Neural crest cell (in vitro differentiated cells): ENCODE measurements at places on chromosomes 5 and 9. TPM values are rescaled to one million over a fixed set of nuclear protein-coding genes. Genes with fewer than 3 reads are reported as not detected.

DNA sequence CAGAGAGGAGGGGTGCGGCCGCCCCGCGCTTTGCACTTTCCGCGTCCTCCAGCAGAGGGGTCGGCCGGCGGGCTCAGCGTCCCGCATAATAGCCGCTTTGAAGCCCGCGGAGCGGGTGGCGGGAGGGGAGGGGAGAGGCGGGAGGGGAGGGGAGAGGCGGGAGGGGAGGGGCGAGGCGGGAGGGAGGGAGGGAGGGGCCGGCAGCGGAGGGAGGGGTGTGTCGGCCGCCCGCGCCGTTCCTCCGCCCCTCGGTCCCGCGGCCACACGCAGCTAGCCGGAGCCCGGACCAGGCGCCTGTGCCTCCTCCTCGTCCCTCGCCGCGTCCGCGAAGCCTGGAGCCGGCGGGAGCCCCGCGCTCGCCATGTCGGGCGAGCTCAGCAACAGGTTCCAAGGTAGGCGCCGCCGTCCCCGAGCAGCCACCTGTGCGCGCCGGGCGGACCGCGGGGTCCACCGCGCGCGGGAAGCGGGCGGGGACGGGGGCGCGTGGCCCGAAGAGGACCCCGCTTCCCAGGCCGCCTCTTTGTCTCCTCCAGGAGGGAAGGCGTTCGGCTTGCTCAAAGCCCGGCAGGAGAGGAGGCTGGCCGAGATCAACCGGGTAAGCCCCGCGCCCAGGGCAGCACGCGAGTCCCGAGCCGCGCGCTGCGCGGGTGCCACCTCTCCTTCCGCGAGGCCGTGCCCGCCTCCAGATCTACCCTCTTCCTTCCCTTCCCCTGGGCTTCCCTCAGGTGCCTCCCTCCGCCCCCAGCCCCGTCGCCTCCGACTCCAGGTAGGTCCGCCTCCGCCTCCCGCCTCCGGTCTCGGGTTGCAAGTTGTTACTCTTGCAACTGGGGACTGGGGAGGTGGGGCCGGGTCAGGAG is at the start of gene AIF1L:
AIF1L (plus strand) TSS at position 263 of the 857 bp plus-strand sequence; CDS start at position 362, 99 bp downstream.
- DNase-seq = peak; percentile 81

DNA sequence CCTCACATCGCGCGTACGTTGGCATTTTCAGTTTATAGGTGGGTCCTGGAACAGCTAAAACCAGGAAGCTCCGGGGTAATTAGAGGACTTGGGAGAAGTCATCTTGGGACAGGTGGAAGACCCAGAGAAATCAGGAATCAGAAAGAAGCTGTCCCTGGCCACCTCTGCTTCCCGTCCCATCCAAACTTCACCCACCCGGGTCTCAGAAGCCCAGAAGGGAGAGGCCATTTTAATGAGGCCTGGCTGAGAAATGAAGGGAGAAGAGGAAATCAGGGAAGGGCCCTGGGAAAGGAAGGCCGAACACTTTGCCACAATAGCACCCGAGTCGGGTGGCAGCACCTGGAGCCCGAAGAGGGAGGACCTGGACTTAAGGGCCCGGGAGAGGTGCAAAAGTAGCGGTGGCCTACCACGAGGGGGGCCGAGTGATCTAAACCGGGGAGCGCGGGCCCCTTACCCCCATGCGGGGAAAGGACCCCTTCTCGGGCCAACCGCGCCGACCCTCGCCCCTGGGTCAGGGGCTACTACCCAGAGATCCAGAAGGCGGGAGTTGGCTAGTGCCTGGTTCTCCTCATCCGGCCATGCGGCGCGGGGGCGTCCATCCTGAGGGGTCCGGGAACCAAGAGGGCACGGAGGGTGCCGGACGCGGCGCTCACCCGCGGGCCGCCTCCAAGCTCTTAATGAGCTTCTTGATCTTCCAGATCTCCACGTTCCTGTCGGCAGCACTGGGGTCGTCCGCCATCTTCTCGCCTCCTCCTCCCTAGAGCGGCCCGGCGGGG is 668 bp downstream of the ETF1 start:
- DNase-seq = no peak

Gene IL33
- total RNA-seq = not detected in 2 replicates

Gene ANKRD34B
- total RNA-seq = 0.05 TPM in 1 of 2 replicates, not detected in the other

Gene SPATA31E1
- 0.16 and 0.21 TPM in 2 replicates for total RNA-seq

- no peak for DNase-seq
Measured at GRCh38 chr5:149561848-149562247, 10.6 kb upstream of the CSNK1A1 start.

DNA sequence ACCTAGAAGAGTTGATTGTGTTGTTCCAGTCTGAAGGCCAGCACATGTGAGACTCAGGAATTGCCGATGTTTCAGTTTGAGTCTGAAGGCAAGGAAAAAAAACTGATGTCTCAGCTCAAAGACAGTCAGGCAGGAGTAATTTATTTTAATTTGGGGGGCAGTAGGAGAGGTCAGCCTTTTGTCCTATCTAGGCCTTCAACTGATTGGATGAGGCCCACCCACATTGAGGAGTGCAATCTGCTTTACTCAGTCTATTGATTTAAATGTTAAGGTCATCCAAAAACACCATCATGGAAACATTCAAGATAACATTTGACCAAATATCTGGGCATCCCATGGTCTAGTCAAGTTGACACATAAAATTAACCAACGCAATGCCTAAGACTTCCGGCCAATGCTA is 288.9 kb downstream of the CDK5RAP2 start:
- no peak for DNase-seq

DNA sequence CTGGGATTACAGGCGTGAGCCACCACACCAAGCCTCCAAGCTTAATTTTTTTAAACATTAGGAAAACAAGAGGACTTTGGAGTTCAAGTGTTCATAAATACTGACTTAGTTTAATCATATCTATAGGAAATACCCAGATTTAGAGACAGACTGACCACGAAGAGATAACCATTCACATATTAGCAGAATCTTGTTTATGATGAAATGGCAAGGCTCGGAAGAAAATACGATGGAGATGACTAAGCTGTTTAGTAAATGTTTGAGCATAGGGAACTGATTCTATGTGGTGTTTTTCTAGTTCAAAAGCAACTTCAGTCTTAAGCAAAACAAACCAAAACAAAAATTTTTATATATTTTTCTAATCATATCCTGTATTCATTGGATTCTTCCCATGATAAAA is 13.5 kb upstream of the TUSC1 start:
- no peak for DNase-seq

DNA sequence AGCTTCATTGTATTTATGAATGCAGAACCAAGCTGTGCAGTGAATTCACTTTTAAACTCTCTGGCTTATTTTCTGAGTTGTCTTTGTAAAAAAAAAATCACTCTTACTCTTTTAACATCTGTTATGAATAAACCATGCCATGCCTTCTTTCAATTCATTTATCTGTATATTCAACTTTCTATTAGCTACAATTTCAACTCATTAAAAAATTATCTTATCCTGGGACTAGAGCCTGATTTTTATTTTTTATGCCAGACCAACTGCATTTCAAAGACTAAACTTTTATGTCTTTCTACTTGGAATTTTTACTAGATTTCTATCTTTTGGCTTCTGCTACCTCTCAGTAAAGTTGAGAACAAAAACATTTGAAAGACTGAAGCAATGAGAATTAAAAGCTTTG is 342.7 kb downstream of the DEPDC1B start:
- DNase-seq = no peak

GRCh38 chr9:110116543-110116885 is 91.4 kb downstream of the C9orf152 start:
- no peak for DNase-seq

DNA sequence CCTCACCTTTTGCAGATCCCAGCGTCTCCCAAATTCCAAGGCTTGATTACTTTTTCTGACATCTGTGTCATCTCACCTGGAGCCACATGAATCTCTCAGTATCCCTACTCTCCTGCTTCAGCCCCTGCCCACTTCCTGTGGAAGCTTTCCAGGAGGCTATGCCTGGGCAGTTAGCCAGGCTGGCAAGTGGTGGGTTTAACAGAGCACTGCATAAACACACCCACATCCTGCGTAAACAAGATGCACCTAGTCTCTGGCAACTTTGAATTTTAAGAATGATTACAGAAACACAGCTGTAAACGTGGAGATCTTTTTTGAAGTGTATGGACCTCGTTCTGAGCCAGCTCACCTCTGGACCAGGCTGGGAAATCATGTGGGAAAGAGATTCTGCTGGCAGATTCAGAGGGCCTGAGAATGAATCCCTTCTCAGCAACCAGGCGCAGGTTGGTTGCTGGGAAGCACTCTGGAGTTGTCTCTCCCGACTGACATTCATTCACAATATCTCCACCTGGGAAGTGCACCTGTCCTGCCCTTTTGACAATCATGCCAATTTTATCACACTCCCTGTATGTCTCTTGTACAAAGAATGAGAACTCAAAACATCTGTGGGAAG is 55.7 kb upstream of the FANCC start:
- no peak for DNase-seq

DNA sequence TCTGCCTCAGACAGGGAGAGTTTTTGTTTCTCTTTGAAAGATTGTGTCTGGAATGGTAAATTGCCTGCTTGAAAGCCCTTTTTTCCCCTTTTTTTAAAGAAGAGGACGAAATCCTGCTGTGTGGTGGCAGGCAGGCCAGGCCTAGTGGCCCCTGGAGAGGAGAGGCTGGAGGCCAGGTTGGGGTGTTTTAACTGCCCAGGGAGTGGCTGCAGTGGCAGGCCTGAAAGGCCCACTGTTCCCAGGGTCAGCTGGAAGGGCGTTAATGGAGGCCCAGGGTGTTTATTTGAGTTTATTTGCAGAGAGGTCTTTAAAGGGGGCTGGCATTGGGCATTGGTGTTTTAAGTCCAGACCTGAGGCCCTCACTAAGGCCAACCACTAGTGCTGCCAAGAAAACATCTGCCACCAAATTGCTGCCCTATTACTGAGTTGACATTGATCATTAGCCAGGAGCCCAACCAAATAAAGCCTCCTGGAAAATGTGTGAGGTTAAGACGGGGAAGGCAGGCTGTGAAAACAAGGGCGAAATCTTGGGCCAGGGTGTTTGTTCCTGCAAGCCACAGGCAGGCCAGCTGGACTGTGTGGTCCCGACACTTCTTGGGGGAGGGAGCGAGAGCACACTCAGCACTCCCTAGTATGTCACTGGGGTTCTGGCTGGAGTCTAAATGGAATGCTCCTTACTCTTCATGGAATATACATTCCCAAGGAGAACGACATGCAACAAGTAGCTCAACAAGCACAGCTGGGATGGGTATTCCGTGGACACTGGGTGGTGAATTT is 5.0 kb downstream of the JADE2 start:
- no peak for DNase-seq

GRCh38 chr9:111375062-111375461 is 45.0 kb upstream of the OR2K2 start:
- DNase-seq = no peak

DNA sequence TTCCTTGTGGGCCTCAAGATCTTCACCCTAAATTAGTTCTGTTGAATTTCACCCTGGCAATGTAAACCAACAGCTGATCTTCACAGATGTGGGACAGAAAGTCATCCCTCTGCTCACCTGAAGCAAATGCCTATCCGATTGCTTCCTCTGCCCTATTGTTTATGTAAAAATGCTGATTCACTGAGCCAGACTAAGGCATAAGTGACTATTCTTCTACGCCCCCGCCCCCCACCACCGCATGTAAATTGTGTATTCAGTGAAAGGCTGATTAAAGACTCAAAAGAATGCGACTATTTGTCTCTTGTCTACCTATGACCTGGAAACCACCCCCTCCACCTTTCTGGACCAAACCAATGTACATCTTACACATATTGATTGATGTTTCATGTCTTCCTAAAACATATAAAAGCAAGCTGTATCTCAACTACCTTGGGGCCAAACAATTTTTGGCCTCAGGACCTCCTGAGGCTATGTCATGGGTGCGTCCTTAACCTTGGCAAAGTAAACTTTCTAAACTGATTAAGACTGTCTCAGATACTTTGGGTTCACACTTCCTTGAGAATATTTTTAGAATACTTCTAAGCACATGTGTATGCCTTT is 129.7 kb upstream of the BOD1 start:
- no peak for DNase-seq

Gene LCN9
- total RNA-seq = 0.30 and 0.66 TPM in 2 replicates

GRCh38 chr5:80246995-80247729 is 8.7 kb downstream of the SERINC5 start:
- DNase-seq = no peak

- DNase-seq = no peak
Measured at GRCh38 chr5:132295505-132296411, 1.6 kb downstream of the SLC22A4 start.

DNA sequence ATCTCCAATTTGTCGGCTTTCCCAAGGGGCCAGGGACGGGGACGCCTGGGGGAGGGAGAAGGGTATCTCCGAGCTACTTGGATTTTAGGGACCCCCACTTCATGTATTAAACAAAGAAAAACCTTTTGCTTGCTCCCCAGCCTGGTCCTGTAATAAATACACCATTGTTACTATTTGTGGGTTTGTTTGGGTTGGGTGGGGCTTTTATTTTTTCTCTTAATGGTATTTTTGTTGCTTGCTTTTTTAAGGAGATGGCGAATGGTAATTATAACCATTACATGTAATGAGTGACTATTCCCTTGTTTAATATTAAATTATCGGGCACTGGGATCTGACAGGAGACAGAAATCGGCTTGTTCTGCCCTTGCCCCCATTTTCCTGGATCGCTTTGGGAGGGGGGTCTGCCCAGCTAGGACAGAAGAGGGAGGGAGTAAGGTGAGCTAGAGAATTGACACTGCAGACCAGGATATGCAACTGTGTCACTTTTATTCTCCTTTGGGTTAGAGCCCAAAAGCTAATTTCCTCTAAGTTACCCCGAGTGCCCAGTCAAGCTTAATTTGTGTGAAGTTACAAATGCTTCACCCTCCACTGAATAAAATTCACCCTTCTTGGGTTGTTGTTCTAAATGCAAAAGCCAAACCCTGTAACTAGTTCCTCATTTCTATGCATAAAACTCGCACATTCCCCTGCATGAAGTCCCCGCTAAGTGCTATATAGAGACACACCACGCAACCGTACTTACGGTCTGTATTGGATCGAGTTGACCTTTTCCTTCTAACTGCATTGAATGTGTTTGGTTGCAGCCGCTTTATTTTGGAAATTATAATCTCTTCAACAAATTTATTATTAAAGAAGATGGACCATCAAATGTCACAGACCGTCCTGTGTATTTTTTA is 1.6 kb upstream of the ZNF608 start:
- DNase-seq = no peak

DNA sequence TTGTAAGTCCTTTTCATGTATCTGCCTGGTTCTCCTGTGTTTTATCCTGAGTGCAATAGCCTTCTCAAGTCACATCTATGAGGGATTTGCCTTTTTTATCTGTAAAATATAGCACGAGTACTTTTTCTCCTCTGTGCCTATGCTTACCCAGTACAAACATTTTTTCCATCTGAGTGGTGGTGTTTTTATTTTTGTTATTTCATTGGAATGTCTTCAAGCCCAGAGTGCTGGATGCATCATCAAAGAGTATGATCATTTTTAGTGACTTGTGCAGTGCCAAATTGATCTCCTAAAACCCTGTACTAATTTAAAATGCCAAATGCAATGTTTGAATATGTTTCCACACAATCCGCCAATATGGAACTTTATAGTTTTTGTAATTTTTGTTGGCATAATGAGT is 86.1 kb downstream of the TLE4 start:
- no peak for DNase-seq

Gene TMEFF1
- 43.1 and 47.9 TPM in 2 replicates for total RNA-seq

Gene NUTM2F
- total RNA-seq = 0.09 TPM in 1 of 2 replicates, not detected in the other
